ENCODE measurements at places on chromosomes 13 and 19. TPM values are rescaled to one million over a fixed set of nuclear protein-coding genes. Genes with fewer than 3 reads are reported as not detected.

DNA sequence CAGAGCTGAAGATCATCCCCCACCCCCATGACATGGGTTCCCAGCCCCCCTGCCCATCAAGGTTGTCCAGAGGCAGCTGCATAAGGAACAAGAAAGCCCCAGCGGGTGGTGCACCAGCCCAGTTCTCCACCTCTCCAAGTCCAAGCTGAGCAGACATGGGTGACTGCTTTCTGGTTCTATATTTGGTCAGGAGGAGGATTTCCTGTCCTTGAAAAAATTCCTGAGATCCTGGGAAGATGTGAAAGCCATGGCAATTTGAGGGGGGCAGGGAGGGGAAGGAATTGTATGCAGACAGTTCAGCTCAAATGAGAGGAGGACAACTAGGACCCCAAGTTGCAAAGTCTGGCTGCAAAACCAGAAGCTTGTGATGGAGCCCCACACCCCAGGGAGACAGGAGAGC is 55.4 kb upstream of the ADGRE5 start:
- no peaks in the 10 kb centered on the region for H3K36me3 ChIP-seq
- peaks cover 8% of the 10 kb centered on the region for H3K27me3 ChIP-seq
- peaks cover 6% of the 10 kb centered on the region for H3K4me1 ChIP-seq
- H3K27ac ChIP-seq, result no peak overlapping the region
- DNase-seq, result no peak

DNA sequence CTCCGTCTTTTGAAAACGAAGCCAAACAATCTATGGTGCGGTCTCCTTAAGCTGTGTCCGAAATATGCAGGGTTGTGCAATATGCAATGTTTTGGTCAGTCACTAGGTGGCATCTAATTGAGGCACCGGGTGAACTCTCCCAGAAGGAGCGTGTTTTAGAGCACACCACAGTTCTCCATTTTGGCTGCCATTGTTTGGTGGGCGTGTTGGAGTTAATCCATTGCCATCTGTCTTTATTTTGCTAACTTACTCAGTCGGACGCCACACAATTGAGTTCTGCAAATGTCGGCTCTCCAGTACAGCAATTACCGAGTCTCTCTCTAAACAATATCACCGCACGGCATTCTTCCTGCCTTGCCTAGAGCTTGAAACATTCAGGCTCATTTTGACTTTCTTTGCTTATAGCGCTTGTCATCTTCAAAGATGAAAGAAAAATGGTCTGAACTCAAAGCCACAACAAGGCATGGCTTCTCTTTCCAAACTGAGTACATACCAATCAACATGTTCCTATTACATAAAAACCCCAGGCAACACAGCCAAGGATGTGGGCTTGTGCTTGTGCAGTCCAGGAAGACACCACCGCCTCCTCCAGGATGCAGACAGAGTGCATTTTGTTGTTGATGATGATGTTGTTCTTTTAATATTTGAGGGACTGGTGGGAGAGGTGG is 182.0 kb upstream of the SERP2 start:
- H3K27ac ChIP-seq, result 0 out of 2 replicates have a peak overlapping the region, but pooled peaks have one; percentile 6
- H3K36me3 ChIP-seq, result no peaks in the 10 kb centered on the region
- DNase-seq, result peak; percentile 21
- H3K27me3 ChIP-seq, result no peaks in the 10 kb centered on the region
- H3K4me1 ChIP-seq, result 0 out of 2 replicates have a peak, but pooled peaks cover 3% of the 10 kb centered on the region
- H3K4me3 ChIP-seq, result no peak overlapping the region

- no peak for DNase-seq
- no peak overlapping the region for H3K27ac ChIP-seq
- H3K27me3 ChIP-seq, result no peaks in the 10 kb centered on the region
- peaks cover 11% of the 10 kb centered on the region for H3K4me1 ChIP-seq
Measured at GRCh38 chr13:95039415-95039814, 261.8 kb downstream of the ABCC4 start.

DNA sequence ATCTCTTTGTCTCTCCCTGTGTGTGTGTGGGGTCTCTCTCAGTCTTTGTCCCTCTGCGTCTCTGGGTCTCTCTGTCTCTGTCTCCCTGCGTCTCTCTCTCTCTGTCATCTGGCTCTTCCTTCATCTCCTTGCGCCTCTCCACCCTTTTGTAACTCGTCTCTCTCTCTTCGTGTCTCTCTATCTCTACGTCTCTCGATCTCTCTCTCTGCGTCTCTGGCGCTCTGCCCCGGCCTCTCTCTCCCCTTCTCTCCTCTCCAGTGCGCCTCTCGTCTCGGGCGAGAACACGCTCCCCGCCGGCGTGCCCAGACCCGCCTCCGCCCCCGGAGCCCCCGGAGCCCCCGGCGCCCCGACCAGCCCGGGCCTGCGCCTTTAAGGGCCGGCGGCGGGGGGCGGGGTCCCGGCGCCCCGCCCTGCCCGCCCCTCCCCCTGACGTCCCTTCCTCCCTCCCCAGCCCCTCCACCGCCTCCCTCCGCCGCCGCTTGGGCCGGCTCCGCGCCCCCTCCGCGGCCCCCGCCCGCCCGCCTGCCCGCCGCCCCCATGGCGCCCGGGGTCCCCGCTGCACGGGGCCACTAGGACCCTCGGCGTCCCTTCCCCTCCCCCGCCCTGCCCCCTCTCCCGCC is at the start of gene MARK4:
MARK4 (plus strand) TSS at position 440 of the 620 bp plus-strand sequence. CDS start 318 bp downstream, outside the sequence.
- H3K4me3 ChIP-seq, result peak within 1 kb of the TSS; percentile 89
- DNase-seq, result peak; percentile 54
- peaks cover 25% of the 10 kb centered on the region for H3K27me3 ChIP-seq
- no peaks in the 10 kb centered on the region for H3K36me3 ChIP-seq
- no peak within 1 kb of the TSS for H3K27ac ChIP-seq

DNA sequence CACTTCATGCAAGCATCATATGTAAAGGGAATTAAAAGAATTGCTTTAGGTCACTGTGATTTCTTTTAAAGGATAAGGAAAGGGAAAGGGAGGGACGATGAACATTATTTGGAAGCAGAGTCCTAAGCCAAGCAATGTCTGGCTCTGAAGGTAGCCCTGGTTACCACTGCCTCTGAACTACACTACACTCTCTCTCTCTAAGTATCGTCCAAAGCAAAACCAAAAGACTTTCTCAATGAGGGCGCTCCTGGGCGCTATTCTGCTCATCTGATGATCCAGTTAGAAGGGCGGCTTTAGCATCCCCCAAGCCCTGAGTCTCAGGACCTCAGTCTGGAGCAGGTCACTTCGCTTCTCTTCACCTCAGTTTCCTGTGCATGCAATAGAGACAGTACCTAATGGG is 26.2 kb downstream of the FOXO1 start:
- peaks cover 76% of the 10 kb centered on the region for H3K4me1 ChIP-seq
- no peaks in the 10 kb centered on the region for H3K27me3 ChIP-seq
- H3K4me3 ChIP-seq, result no peak overlapping the region
- peak overlapping the region; percentile 3 for H3K27ac ChIP-seq
- DNase-seq, result no peak

- H3K4me3 ChIP-seq, result no peak overlapping the region
- peaks cover 60% of the 10 kb centered on the region for H3K36me3 ChIP-seq
- peaks cover 5% of the 10 kb centered on the region for H3K27me3 ChIP-seq
- no peak overlapping the region for H3K27ac ChIP-seq
Measured at GRCh38 chr13:18947376-18947977, 234.1 kb downstream of the TUBA3C start.

DNA sequence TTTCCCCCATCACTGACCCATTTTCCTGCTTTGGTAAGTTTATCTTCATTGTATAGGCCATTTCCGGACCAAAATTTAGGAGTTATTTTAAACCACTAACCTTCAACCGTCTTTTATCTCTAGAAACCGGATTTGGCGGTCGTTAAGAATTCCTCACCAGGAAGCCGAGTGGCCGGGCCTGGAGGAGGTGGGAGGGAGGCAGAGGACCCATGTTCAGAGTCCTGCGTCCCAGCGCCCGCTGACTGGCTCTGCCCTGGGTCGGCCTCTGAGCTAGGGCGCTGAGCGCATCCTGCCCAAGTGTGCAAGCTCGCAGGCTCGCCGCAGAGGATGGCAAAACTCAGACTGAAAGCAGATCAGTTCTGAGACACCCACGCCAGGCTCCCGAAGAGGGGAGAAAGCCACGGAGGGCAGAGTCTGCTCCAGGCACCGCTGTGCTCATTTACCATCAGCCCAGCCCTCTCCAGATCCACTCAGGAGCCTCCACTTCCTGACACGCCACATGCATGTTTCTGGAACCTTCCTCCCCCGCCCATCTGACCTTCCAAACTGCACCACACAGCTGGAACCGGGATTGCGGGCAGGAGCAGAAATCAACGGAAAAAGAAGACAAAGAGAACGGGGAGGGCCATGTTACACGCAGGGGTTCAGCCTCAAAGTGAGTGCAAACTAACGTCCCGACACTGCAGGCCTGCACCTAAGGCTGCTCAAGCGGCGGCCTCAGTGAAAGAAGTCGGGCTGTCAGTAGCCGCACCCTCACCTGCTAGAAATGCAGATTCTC is 8.3 kb downstream of the COL4A1 start:
- no peaks in the 10 kb centered on the region for H3K27me3 ChIP-seq
- DNase-seq, result no peak
- peaks cover 4% of the 10 kb centered on the region for H3K36me3 ChIP-seq
- peak overlapping the region; percentile 42 for H3K4me3 ChIP-seq

DNA sequence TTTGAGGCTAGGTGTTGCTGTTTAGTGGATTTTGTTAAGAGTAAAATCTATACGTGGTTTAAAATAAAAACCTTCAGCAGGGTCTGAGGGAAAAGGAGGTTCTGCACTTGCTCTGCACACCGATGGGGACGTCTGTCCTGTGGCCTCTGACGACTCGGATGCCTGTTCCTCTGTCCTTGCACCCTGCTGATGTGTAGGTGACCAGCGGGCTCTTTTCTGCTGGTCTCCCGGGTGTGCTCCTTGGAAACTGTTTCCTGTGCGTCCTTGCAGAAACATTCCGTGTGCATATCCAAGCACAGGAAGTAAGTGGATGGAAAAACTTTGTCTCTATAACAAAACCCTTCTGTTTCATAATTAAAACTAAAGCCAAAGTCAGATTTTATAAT is 3.8 kb downstream of the ATP4B start:
- no peak overlapping the region for H3K4me3 ChIP-seq
- H3K36me3 ChIP-seq, result no peaks in the 10 kb centered on the region
- no peaks in the 10 kb centered on the region for H3K27me3 ChIP-seq

DNA sequence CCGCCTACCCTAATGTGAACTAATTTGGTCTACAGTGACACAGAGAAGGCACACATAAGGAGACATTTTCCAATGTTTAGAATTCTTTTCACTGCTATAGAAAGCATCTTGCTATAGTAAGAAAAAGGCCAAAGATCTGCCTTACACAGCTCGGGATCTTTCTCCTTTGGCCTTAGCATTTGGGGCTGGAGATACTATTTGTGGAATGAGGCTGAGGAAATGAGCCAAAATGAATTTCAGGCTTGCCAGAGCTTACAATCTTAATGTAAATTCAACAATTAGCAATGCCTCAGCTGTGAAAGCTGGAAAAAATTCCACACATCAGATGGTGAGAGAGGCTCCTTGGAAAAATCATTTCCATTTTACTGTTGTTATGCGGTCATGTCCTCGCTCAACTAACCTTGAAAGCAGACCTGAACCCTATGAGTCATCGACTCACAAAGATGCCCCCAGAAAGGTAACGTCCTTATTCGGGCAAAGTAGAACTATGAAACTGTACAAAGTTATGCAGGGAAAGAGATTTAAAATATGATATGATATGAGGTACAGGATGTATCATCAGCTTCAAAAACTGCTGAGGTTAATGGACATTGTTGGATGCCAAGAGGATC is 324.5 kb upstream of the NBEA start:
- no peak overlapping the region for H3K4me3 ChIP-seq
- DNase-seq, result no peak

TYROBP gene
- total RNA-seq, result 0.46 TPM

All from WTC11 (cell line).